CD8-positive, alpha-beta memory T cell (primary cell): ENCODE measurements at places on chromosomes 7 and 10. TPM values are rescaled to one million over a fixed set of nuclear protein-coding genes. Genes with fewer than 3 reads are reported as not detected.

GRCh38 chr7:95730493-95731280 lies 41.7 kb upstream of the DYNC1I1 start:
- no peaks in the 10 kb centered on the region for H3K27me3 ChIP-seq
- H3K36me3 ChIP-seq: no peaks in the 10 kb centered on the region
- no peak overlapping the region for H3K27ac ChIP-seq
- H3K4me3 ChIP-seq: no peak overlapping the region

DNA sequence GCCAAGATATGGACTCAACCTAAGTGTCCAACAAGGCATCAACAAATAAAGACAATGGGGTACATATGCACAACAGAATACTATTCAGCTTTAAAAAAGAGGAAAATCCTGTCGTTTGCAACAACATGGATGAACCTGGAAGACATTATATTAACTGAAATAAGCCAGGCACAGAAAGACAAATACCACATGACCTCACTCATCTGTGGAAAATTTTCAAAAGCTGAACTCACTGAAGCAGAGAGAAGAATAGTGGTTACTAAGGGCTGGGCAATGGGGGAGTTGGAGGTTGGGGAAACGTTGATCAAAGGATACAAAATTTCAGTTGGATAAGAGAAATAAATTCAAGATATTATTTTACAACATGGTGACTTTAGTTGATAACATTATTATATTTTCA lies 221.4 kb upstream of the PITRM1 start:
- H3K27me3 ChIP-seq: no peaks in the 10 kb centered on the region
- H3K27ac ChIP-seq: no peak overlapping the region
- no peak for DNase-seq
- H3K36me3 ChIP-seq: no peaks in the 10 kb centered on the region

- H3K4me3 ChIP-seq: no peak overlapping the region
- no peaks in the 10 kb centered on the region for H3K36me3 ChIP-seq
- H3K27ac ChIP-seq: no peak overlapping the region
- DNase-seq: no peak
- no peaks in the 10 kb centered on the region for H3K4me1 ChIP-seq
Measured at GRCh38 chr7:44265728-44266127, 59.7 kb downstream of the CAMK2B start.

DNA sequence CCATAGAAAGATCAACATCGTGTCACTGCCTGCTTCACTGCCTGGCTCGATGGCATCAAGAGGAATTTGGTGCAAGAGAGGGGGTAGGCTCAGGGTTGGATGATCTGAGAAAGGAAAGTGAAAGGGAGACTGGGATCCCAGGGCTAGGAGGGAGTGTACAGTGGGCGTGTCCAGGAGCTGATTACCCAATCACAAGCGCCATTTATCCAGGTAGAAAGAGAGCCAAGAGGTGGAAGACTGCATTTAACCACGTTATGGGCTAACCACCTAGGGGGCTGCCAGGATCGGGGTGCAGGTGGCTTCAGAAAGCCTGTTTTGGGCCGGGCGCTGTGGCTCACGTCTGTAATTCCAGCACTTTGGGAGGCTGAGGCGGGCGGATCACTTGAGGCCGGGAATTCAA lies 10.3 kb downstream of the PODXL start:
- no peak overlapping the region for H3K27ac ChIP-seq
- no peak for DNase-seq
- H3K4me3 ChIP-seq: no peak overlapping the region
- H3K4me1 ChIP-seq: no peaks in the 10 kb centered on the region
- H3K36me3 ChIP-seq: no peaks in the 10 kb centered on the region

GRCh38 chr7:74338366-74339108 lies 49.3 kb downstream of the CLIP2 start:
- H3K27me3 ChIP-seq: no peaks in the 10 kb centered on the region
- H3K4me3 ChIP-seq: no peak overlapping the region
- no peak overlapping the region for H3K27ac ChIP-seq
- H3K36me3 ChIP-seq: no peaks in the 10 kb centered on the region

GRCh38 chr7:90938371-90938770 lies 325.9 kb upstream of the FZD1 start:
- H3K4me3 ChIP-seq: no peak overlapping the region
- DNase-seq: no peak
- H3K36me3 ChIP-seq: no peaks in the 10 kb centered on the region
- no peaks in the 10 kb centered on the region for H3K27me3 ChIP-seq
- H3K27ac ChIP-seq: no peak overlapping the region

GRCh38 chr7:151381348-151382078 lies 28.3 kb downstream of the WDR86 start:
- H3K4me1 ChIP-seq: peaks cover 18% of the 10 kb centered on the region
- DNase-seq: peak; percentile 72
- H3K4me3 ChIP-seq: peak overlapping the region; percentile 45
- H3K27me3 ChIP-seq: peaks cover 13% of the 10 kb centered on the region
- H3K36me3 ChIP-seq: peaks cover 3% of the 10 kb centered on the region

GRCh38 chr7:13851736-13852135 lies 137.7 kb downstream of the ETV1 start:
- no peak for DNase-seq
- no peaks in the 10 kb centered on the region for H3K36me3 ChIP-seq
- H3K4me3 ChIP-seq: no peak overlapping the region
- no peak overlapping the region for H3K27ac ChIP-seq
- H3K4me1 ChIP-seq: peaks cover 22% of the 10 kb centered on the region
- no peaks in the 10 kb centered on the region for H3K27me3 ChIP-seq

DNA sequence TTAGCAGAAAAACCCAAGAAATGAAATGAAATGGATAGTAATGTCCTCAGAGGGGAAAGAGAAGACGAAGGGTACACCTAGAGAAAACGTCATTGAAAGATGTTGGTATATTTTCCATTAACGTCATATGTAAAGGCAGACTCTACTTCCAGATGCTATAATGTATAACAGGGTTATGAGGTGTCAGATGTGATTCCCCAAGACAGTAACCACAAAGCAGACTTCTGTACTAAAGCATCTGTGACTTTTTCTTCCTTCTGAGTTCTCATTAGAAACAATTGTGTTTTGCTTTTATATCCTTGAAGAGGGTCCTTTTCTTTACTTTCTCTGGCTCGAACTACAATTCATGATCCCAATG lies 37.4 kb downstream of the LRRC72 start:
- DNase-seq: no peak
- H3K27ac ChIP-seq: no peak overlapping the region
- peaks cover 17% of the 10 kb centered on the region for H3K4me1 ChIP-seq
- no peaks in the 10 kb centered on the region for H3K27me3 ChIP-seq

ZNF248 gene
- total RNA-seq: 5.8 TPM

ENKUR gene
- not detected for total RNA-seq

CYP26C1 gene
- total RNA-seq: not detected

SPDYE6 gene
- not detected for total RNA-seq
